ENCODE measurements at places on chromosomes 1 and 21.

DNA sequence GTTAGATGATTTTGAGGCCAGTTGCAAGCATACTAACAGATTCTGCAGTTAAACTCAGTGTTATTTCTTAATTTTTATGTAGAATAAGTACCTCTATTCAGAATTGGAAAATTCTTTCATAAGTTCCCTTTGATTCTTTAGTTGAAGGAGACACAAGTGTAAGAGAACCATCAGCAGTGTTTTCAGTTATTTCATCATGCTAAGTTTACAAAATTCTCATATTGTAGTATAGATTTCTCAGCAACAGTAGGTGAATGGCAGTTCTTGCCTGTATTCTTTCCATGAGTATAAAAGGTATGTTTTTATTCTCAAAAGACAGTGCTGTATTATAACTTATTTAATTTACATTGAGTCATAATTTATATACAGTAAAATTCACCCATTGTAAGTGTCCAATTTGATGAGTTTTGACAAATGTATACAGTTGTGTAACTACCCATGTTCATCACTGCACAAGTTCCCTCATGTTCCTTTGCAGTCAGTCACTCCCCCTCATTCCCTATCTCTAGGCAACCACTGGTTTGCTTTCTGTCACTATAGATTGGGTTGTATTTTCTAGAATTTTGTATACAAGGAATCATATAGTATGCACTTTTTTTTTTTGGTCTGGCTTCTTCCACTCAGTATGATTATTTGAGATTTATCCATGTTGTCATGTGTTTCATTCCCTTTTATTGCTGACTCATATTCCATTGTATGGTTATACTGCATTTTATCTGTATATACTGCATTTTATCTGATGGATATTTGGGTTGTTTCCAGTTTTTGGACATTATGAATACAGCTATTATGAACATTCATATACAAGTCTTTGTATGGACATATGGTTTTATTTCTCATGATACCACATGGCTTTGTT lies 3.9 kb downstream of the RPS6KC1 start:
- DNase-seq, result no peak

DNA sequence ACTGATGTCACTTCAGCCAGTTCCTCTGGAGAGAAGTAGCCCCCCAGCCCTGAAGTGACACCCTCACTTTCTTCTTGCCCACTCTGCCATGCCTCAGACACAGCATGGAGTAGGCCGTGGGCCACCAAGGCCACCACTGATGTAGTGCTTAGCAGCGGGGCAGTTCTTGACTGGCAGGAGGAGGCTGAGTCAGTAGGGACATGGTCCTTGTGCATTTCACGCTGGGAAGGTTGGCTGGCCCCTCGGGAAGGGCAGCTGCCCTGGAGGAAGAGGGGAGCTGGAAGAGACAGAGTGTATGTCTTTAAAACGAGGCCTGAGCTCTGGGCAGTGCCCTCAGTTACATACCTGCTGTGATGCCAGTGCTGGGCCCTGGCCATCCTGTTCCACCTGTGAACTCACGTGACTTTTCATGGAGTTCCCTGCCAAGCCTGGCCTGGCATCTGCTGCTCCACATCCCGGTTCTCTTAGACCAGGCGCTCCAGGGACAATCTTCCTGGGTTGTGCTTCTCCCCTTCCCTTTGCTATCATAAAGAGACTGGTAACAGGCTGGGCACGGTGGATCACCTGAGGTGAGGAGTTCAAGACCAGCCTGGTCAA lies 158.6 kb upstream of the TMEM51 start:
- DNase-seq, result no peak

GRCh38 chr1:234709473-234710228 lies 99.7 kb upstream of the IRF2BP2 start:
- DNase-seq, result no peak

- DNase-seq, result no peak
Measured at GRCh38 chr1:14852291-14852690, 253.8 kb downstream of the KAZN start.

- DNase-seq, result no peak
Measured at GRCh38 chr1:109977225-109977624, 7.3 kb upstream of the AHCYL1 start.

DNA sequence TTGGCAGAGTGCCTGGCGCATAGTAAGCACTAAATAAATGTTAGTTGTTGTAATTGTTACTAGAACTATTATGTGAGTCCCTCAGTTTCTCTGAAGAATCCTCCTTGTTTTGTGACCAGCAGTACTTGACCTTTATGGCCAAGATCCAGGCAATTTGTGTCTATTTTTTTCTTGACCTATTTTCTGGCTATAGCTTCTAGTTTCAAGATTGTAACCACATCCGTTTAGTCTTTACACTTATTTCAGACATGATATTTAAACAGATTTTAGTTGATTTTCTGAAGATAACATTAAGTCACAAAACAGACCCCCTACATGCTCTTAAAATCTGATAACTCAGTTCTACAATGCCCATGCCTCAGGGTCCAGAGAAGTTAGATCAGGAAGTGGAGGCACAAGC lies 50.3 kb downstream of the CDC7 start:
- DNase-seq, result no peak

DNA sequence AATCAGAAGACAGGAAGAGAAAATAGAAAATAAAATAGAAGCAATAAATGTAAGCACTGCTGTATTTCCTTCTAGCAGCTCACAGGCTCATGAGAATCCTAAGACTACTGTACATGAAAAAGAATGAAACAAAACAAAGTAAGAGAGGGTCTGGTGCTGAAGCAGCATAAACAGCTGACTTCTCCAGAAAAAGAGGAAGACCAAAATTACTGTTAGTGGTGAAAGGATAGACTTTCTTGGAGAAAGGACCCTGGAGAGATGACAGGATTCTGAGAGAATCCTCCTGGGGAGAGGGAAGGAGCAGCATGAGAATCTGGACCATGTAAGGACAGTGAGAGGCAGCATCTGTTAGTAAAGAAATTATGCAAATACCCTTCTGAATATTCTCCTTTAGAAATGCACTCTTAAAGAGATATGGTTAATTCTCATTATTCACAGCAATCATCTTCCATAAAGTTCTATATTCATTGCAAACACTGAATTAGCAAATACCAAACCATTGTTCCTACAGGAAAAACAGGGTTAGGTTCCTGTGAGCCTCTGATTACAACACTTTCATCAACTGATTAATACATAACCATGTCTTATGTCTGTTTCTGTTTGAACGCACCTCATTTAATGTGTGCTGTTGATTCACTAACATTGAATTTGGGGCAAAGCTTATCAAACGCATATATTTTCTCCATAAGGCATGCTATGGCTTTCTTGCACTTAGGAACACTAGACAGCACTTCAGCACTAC lies 17.0 kb downstream of the SLC25A24 start:
- DNase-seq, result no peak

GRCh38 chr1:36590771-36591170 lies 108.1 kb upstream of the CSF3R start:
- DNase-seq, result no peak

DNA sequence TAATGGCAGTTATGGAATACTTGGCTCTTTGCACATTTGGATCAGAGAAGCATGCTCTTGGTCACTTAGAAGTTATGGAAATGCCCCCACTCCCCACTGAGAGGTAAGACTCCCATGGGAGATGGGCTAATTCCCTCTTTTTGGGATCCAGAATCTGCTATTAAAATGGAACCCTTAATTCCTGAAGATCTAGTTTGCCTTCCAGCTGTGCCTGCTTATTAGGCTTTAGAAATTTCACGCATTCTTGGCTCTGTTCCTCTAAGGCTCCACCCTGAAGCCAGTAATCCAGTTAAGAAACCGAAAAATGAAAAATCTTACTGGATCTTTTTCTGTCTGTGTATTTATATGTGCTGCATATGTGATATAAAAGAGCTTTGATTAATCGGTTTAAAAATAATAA lies 76.7 kb downstream of the USH2A start:
- no peak for DNase-seq

DNA sequence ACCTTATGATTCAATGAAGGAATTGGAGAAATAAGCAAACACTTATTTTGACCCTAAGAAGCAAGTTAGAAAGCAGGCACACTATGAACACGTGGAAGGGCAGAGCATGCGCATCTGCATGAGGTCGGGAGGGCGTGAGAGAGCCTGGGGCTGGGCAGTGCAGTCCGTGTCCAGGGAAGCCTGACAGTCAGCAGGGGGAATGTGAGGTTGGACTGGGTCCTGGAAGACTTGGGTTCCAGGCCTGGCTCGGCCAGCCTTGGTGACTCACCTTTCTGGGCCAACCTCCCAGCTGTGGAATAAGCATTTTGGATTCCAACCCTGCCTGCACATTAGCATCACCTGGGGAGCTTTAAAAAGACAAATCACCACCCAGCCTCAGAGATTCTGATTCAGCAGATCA lies 26.6 kb upstream of the LMX1A start:
- no peak for DNase-seq

DNA sequence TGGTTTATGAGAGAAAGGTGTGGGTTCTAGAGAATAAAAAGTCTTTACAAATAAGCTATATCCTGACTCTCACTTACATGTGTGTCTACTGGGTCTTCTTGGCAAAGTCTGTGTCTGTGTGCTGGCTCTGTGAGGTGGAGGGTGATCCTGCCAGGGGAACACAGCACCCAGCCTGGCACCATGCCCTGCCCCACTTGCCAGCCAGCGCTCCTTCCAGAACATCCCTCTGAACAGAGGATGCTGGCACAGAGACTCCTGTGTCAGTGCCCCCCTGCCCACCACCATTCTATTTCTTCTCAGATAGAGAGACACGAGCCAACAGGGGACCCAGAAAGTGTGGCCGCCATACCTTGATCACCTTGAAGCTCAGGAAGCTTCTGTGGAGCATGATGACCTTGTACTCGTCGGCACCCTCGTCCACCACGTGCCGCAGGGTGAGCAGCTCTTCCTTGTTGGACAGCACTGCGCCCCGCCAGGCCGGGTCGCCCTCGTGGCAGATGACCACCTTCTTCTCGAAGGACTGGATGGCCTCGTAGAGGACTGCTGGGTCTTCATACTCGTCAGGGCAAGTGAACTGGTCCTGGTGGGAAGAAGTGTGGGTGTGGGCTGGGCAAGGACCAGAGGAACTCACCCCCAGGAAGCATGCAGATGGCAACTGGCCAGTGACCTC lies 49.7 kb downstream of the NTPCR start:
- DNase-seq, result no peak

GRCh38 chr1:30286241-30286987 lies 437.0 kb downstream of the MATN1 start:
- DNase-seq, result no peak

- DNase-seq, result no peak
Measured at GRCh38 chr21:41729701-41730366, 37.0 kb downstream of the RIPK4 start.

Measured in kidney glomerular epithelial cell (primary cell).